ENCODE measurements at places on chromosomes 16 and 17.

DNA sequence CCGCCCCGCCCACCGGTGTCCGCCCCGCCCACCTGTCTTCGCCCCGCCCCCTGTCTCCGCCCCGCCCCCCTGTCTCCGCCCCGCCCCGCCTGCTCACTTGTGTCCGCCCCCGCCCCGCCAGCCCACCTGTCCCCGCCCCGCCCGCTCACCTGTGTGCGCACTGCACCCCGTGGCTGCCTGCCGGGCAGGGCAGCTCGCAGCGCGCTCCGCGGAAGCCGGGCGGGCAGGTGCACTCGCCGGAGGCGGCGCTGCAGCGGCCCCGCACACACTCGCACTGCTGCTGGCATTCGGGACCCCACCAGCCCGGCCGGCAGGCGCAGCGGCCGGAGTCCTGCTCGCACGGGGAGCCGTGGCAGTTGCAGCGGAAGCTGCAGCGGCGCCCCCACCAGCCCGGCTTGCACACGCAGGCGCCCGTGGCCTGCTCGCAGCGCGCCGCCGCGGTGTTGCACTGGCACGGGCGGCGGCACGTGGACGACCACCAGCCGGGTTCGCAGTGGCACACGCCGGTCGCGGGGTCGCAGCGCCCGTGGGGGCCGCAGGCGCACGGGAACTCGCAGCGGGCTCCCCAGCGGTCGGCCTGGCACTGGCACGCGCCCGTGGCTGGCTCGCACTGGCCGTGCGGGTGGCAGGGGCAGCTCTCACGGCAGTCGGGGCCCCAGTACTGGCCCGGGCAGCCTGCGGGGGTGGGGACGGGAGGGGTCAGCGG, 2.1 kb downstream of the SCARF1 start:
- DNase-seq: no peak

GRCh38 chr16:68073902-68074760, 11.0 kb upstream of the NFATC3 start:
- no peak for DNase-seq

GRCh38 chr16:17154981-17155380, 315.8 kb downstream of the XYLT1 start:
- DNase-seq: no peak

GRCh38 chr16:86026916-86027315, 128.0 kb downstream of the IRF8 start:
- no peak for DNase-seq

- DNase-seq: no peak
Measured at GRCh38 chr17:80119839-80120238, 18.5 kb downstream of the GAA start.

DNA sequence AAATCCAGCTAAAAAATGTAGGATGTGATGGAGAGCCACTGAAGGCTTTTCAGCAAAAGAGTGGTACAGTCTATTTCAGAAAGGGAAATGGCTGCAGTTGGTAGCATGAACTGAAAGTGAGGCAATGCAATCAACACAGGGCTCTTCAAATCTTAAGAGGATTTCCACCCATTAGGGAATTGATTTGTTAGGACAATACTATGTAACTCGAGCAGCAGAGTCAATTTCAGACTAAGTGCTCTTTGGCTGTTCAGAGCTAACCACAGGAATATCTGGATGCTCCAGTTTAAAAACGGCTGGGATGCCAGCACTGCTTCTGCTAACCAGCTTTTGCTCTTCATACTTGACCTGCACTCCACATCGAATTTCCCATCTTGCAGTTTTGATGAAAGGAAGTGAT, 24.6 kb downstream of the CACNG1 start:
- no peak for DNase-seq

DNA sequence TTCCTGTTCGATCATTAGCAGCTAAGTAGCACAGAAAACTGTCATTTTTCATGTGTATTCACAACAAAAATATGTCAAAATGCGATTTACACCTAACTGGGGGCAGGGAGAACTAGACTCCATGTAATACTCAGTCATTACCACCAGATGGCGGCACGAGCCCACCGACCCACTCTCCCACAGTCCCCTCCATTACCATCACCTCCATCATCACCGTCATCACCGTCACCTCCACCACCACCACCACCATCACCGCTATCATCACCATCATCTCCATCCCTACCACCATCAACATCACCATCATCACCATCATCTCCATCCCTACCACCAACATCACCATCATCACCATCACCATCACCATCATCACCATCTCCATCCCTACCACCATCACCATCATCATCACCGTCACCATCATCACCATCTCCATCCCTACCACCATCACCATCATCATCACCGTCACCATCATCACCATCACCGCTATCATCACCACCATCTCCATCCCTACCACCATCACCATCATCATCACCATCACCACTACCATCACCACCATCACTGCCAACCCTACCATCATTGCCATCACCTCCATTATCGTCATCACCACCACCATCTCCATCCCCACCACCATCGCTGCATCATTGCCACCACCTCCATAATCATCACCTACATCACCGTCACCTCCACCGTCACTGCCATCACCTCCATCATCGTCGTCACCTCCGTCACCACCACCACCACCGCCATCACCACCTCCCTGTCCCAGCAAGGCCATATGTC, 14.4 kb downstream of the NDUFAF8 start:
- DNase-seq: no peak

GRCh38 chr16:80006241-80007215, 406.0 kb upstream of the MAF start:
- no peak for DNase-seq

DNA sequence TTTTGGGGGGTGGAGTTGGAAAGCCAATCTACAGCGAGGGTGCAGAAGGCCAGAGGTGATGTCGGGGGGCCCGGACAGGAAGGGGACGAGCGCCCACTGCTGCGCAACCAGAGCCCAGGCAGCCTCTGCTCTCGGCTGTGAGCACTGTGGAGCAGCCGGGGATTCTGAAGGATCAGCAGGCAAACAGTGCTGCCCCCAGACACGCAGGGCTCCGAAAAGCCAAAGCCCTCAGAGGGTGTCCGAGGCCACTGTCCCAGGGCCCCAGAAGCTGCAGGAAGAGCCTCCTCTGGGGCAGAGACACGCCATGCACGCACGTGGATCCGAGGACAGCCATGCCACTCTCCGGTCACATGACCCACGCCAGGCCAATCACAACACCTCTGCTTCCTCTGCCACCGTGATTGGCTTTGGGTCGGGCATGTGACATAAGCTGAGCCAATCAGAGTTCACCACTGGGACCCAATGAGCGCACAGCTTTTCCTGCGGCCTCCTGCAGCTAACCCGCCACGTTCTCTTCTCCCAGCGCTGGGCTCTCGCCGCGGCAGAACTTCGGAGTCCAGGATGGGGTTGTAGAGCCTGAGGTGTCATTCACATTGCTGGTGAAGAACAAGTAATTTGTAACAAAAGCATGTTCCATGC, 40.7 kb downstream of the ACTG1 start:
- DNase-seq: peak; percentile 93

DNA sequence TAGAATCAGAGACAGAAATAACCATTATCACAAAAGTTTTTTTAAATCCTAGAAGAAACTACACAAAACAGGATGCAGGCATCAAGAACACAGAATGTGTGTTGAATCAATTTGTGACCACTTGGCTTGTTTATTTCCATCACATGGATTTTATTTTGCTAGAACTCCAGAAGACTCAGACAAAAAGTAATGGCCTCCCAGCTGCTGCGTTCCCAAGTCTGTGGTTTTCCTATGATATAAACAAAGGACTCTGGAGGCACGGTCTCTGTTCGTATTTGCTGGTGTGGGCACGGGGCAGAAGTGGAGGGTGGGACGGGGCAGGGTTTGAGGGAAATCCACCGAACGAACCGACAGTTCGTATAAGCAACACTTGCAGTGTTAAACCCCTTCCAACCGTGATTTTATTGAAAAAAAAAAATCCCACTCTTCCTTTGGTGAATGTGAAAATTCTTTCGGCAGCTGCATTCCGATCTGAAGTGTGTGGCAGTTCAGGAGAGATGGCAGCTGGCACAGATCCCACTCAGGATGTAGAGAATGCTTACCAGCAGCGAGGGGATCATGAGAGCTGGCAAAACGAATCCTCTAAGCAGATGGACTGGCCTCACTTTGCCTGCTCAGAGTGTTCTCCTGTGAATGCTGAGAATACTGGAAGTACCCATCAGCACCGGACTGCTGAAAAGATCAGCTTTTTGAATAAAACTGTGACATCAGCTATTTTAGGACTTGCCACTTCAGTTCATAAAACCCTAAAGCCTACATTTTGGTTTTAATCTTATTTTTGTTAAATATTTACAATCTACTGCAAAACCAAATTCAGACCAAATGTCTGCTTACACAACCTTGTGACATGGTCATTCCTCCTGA, 165.2 kb downstream of the VPS53 start:
- DNase-seq: peak; percentile 61

GRCh38 chr17:38982858-38983746, 15.9 kb upstream of the FBXO47 start:
- peak; percentile 51 for DNase-seq

DNA sequence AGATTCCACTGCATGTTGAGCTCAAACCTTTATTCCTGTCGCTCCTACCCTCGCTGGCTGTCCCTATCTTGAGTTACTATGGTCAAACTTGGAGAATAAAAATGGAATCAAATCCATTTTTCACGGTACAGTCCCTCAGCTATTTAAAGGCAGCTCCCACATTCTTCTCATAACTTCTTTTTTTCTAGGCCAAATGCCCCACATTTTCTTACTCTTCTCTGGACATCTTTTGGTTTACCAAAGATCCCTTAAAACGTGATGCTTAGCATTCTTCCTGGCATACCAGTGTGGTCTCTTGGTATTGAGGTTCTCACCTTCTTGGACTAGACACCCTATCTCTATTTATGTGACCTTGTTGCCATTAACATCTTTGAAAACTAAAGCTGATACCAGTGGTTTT, 48.3 kb upstream of the MAF start:
- no peak for DNase-seq

GRCh38 chr16:77596261-77596660, 126.1 kb upstream of the NUDT7 start:
- peak; percentile 57 for DNase-seq

- no peak for DNase-seq
Measured at GRCh38 chr17:80358861-80359260, 56.1 kb upstream of the ENDOV start.

DNA sequence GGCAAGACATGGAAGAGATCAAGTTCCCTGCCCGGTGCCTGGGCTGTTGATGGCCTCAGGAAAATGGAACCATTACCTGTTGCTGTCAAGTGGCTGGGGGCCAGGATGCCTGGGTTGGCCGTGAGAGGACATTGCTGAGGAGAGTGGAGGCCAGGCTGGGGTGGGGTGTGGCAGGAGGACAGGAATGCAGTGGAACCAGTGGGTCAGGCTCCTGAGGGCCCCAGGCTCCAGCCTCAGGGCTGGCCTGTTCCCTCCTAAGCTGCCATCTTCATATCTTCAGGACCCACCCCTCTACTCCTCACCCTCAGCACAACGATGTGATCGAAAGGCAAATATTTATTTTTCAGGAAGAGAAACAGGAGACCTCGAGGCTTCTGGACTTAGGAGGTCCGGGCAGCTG, 8.5 kb upstream of the YPEL3 start:
- no peak for DNase-seq

- peak; percentile 99 for DNase-seq
Measured at GRCh38 chr16:24700549-24701392, 28.7 kb upstream of the TNRC6A start.

DNA sequence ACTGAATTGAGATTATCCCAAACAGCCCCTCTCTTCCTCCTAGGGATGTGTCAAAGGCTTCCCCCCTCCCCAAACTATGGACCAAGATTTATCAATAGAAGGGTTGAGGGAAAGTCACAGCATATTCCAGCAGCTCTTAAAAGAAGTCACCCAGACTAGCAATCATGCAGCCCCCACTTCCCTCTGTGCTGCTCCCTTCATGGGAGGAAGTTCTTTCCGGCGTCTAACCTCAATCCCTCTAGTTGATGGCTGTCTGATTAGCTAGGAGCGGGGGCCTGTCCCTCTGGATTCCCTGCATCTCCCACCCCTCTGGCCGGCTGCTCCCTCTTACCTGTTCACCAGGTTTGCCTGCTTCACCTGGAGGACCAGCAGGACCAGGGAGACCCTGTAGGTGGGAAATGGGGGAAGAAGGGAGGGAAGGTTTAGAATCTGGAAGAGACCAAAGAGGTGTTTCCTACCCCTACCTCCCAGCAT, 9.2 kb downstream of the COL1A1 start:
- no peak for DNase-seq

DNA sequence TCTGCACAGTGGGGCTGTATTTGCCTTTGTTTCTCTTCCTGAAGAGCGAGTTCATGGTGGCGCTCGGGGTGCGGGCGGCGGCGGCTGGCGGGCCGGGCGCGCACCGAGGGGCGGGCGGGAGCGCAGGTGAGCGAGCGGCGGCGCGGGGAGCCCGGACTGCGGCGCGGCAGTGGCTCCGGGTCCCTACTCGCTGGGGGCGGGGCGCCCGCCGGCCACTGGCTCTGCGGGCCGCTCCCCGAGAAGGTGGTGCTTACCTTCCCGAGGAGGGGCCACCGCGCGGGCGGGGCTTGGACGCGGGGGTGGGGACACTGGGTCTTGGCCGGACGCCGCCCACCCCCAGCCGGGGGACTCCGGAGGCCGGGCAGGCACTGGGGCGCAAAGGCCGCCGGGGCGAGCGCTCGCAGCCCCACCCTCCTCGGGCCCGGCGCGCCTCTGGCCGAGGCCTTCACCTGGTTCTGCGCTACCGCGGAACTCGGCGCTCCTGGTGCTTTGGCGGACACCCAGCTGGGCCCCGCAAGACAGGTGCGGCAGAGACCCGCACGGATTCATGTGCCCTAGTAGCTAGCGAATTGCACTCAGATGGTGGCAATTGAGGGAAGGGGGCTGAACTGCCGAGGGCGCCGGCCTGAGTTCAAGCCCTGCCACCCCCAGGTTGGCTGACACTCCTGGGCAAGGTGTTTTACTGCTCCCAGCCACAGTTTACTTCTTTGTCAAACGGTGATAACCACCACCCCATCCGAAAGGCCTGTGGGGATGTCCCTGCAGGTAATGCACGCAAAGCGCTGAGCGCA, at the start of gene PPL:
TSS of gene PPL (minus strand) at position 158 of the 791 bp plus-strand sequence. CDS start at position 55, 103 bp downstream.
- no peak for DNase-seq

DNA sequence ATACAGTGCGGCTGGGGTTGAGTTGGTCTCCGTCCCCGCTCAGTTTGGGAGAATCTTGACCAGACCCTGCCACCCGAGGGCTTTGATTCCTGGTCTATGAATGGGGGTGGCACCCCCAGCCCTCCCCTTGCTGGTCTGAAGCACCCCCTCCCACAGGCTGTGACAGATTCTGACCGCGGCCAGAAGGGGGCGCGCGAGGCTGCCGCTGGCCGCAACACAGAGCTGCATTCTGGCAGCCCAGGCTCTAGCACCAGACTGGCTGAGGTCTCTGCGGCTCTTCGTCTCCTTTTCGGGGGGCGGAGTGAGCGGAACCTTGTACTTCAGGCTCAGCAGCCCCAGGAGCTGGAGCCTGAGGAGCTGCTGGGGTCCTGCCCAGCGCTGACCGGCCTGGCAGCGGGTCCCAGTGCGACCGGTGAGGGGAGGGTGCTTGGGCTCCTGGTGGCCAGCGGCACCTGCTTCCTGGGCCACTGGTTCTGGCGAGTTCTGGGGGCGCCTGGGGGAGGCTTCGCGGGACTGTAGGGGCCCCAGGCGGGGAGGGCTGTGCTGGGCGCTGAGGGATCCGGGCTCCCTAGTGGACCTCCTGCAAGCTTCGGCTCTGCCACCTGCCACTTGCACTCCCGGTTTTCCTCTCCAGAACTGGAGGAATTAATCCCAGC, 1011.6 kb downstream of the KCNJ18 start:
- no peak for DNase-seq

Measured in fibroblast of skin of left quadriceps (primary cell).